ENCODE measurements at places on chromosomes 6 and 20. TPM values are rescaled to one million over a fixed set of nuclear protein-coding genes. Genes with fewer than 3 reads are reported as not detected.

DNA sequence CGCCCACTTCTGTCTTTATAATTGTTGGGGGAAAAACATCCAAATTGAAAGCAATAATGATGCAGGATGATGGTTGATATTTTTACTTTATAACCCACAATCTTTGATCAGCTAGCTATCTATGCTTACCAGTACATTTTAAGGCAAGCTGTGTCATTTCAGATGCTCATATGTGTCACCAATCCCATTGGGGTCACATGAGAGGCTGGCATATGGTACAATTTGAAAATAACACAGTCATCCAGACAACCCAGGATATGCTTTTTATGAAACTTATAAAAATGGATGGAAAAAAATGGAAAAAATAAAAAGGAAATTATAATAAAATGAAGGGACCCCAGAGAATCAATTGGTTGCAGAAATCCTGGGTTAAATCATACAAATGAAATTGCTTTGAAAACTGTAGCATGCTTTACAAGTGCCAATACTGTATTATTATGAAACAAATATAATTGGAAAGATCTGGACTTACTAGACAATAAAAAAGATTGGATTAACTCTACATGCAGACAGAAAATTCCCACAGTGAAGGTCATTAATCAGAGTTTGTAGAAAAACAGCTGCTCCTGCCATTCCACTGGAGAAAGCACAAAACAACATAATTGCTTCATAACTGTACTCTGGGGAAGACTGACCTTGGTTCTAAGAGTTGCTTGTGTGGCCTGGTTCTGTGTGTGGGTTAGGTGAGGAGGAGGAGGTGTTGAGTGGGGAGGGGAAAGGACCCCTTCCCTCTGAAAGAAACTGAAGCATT is 13.3 kb upstream of the PRIM2 start:
- DNase-seq = no peak

The TREML2 gene
- polyA plus RNA-seq = not detected

DNA sequence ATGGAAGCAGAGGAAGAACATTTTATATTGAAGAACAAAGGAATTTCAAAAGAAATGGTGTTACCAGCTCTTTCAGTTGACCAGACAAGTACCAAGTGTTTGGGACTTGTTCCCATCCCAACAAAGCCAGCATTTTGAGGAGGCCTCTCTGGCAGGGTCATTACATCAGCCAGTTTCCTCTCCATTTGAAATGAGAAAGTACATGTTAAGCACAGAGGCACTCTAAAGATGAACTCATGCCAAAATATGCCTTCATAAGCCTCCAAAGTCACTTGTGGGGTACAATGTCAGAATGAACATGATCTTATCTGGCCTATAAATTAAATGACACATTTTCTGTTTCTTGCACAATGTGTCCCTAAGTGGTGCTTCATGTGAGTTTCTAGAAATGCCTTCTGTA is 223.9 kb downstream of the PRL start:
- no peak for DNase-seq

GRCh38 chr6:51339728-51340127 is 521.1 kb downstream of the TFAP2B start:
- DNase-seq = no peak

Data from A549 (cell line).